ENCODE measurements at places on chromosomes 2 and 18.

DNA sequence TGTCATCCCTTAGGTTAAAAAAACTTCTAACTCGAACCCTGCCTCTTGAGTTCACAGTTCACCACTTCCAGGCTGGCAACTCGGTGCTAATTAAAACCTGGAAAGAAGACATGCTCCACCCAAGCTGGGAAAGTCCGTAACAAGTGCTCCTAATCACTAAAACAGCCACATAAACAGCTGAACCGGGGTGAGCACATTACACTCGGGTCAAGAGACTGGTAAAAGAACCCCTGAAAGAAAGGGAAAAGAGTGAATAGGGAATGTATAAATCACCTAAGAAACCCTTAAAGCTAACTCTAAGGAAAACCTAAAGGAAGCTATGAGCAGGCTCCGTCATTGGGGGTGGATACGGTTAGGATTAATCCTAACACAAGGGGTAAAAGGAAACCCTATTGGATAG is 102.0 kb downstream of the HIBCH start:
- no peak for DNase-seq

DNA sequence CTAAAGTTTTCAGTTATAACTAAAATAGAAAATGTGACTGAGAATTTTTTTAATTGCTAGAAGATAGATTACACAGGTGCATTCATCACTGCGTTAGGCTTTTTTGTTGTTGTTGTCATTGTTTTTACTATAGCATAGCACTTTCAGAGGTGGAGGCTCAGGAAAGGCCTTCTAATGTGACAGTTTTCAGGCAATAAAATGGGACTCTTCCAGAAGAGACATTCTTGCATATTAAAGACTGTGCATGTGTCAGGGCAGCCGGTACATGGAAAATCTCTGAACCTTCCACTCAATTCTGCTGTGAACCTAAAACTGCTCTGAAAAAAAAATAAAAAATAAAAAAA is 175.2 kb downstream of the METTL4 start:
- DNase-seq: no peak

- no peak for DNase-seq
These were observed 80.1 kb upstream of the NPAS2 start for GRCh38 chr2:100739735-100740432.

DNA sequence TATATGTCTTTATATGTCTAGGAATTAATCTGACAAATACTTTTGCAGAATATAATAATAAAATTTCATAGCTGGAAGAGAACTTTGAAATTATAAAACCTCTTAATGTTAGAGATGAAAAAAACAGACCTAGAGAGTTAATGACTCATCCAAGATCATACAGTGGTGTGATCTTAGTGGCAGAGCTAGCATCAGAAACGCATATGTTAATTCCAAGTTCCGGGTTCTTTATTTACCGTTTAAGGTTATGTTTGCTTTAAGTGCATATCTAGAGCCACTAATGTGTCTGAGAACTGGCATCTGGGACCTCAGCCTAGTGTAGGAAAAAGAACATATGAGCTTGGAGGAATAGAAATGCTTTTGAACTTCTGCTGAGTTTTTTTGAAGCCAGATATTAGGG is 24.3 kb downstream of the CERS6 start:
- DNase-seq: no peak

DNA sequence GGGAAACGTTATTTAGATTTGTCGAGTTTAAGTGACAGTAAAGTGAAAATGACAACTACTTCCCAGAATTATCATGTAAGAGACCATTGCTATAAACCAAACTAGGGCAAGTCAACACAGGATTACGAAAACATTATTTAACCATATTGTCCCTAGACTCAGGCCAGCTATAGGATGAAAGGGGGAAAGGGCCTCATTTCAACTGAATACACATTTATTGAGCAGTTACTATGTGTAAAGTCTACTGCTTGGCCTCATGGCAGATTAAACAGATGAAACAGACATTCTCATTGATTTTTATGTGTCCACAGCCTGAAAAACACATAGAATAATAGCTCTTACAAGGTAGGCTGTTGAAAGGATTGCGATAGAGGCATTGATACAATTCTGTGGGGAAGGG is 32.7 kb downstream of the ARHGEF33 start:
- DNase-seq: no peak

- no peak for DNase-seq
These were observed 84.3 kb downstream of the RIT2 start for GRCh38 chr18:43031169-43031568.

GRCh38 chr2:8886876-8887275 is 49.5 kb upstream of the KIDINS220 start:
- no peak for DNase-seq

GRCh38 chr2:127106457-127106990 is 430 bp downstream of the BIN1 start:
- DNase-seq: peak; percentile 80

DNA sequence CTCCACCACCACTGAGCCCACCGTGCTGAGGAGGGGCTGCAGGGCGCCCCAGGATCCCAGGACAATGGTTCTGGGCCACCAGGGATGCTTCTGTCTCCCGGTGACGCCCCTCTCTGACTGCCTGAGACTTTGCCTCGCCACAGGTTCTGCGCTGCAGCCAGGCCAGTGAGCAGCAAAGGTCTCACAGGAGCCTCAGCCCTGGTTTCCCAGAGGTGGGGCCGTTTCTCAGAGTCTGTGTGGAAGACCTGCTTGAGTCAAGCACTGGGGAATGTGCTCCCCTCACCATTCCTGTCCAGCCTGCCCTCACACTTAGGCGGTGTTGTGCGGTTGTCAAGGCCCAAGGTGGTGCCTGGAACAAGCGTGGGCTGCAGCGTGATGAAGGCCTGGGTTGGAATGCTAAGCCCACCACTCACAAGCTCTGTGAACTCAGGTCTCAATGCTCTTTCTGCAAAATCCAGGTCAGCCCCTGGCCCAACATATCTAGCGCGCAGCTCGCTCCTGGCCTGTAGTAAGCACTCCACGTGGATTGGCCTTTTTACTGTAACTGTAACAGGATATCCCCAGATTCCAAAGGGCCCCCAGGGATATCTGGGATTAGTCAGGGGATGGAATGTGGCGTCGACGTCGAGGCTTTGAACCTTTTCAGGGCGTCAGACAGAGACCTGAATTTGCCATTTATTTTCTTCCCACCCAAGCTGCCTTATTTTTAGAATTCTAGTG is 47.6 kb downstream of the PLB1 start:
- DNase-seq: peak; percentile 41

DNA sequence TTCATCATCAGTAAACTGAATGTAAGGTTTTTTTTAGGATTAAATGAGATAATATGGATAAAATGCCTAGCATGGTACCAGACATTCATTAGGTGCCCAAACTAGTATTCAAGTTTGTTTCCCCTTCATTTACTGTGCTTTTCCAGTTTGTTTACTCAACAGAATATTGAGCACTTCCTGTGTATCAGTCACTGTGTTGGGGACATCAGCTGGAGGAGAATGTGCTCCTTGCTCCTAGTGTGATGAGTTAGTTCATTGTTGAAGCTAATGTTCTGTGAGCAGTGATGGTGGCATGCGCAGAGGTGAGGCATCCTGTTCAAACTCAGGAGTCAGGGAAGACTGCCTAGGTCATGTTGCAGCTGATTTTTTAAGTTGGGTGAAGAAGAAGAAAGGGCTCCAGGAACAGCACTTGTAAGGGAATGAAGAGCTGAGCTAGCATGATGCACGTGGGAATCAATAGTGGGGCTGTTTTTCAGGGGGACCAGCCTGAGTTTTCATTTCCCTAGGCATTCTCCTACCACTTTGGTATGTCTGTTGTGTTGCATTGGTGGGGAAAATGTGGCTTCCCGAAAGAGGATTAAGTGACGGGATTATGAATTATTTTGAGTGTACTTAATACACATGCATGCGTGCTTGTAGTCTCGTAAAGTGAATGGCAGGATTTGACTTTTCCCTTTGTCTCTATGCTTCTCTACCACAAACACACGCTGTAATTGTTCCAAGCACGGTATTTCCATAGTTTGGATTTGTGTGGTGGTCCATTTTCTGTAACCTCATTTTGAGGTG is 23.7 kb downstream of the TTLL4 start:
- DNase-seq: no peak

DNA sequence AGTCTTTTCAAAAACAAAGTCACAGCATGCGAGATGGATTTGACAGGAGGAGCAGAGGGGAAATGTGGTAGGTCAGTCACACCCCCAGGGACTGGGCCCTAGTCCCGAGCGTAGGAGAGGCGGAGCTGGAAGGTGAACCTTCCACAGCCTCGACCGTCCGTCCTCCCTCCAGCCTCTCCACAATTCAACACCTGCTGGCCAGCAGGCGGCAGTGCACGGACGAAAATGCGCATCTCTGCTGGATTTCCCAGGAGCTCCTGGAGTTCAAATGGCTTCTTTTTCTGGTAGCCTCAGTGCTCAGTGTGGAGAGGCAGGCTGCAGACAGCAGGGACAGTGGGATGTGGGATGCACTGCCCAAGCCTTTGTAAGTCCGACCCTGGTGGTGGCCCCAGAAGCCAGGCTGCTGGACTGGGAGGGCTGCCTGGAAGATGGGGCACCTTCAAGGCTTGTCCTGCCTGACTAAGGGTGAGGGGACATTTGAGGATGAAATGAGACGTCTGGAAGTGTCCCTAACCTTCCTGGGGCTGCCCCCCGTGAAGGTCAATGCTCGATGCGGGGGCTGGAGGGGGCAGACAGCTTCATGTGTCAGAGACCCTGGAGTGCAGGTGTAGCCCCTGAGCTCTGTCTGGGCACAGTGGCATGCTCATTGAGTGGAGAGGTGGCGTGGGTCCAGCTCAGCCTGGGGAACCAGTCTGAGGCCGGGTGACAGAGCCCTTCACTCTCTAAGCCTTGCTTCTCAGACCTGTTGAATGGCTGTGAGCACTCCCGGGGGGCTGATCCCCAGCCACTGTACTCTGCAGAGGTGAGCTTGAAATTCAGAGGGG is 189.5 kb downstream of the TFCP2L1 start:
- DNase-seq: peak; percentile 69

- DNase-seq: no peak
These were observed 46.8 kb upstream of the PLA2R1 start for GRCh38 chr2:160109243-160109642.

- no peak for DNase-seq
These were observed 154.9 kb upstream of the NDUFV2 start for GRCh38 chr18:8947566-8947965.

GRCh38 chr2:188889187-188889586 is 85.0 kb upstream of the COL3A1 start:
- no peak for DNase-seq

DNA sequence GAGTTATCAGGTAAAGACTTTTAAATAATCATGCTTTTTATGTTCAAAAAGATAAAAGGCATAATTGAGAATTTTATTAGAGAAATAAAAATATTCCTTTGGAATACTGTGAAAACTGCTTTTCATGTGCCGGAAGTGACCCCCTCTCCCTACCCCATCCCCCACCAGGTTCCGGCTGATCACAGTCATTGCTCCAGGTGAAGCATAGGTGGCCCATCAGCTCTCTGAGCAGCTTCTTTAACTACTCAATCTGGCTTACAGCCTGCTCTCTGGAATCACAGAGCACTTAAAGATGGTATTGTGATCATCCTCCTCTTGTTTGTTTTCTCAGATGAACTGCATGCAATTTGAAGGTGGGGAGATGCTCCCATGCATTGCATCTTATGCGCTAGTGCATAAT is 257.7 kb downstream of the EN1 start:
- DNase-seq: no peak

DNA sequence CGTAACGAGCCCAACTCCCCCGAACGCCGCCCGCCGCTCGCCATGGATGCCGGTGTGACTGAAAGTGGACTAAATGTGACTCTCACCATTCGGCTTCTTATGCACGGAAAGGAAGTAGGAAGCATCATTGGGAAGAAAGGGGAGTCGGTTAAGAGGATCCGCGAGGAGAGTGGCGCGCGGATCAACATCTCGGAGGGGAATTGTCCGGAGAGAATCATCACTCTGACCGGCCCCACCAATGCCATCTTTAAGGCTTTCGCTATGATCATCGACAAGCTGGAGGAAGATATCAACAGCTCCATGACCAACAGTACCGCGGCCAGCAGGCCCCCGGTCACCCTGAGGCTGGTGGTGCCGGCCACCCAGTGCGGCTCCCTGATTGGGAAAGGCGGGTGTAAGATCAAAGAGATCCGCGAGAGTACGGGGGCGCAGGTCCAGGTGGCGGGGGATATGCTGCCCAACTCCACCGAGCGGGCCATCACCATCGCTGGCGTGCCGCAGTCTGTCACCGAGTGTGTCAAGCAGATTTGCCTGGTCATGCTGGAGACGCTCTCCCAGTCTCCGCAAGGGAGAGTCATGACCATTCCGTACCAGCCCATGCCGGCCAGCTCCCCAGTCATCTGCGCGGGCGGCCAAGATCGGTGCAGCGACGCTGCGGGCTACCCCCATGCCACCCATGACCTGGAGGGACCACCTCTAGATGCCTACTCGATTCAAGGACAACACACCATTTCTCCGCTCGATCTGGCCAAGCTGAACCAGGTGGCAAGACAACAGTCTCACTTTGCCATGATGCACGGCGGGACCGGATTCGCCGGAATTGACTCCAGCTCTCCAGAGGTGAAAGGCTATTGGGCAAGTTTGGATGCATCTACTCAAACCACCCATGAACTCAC is 673 bp downstream of the PCBP1 start:
- peak; percentile 84 for DNase-seq

- no peak for DNase-seq
These were observed 17.6 kb upstream of the COPS8 start for GRCh38 chr2:237068005-237068576.

DNA sequence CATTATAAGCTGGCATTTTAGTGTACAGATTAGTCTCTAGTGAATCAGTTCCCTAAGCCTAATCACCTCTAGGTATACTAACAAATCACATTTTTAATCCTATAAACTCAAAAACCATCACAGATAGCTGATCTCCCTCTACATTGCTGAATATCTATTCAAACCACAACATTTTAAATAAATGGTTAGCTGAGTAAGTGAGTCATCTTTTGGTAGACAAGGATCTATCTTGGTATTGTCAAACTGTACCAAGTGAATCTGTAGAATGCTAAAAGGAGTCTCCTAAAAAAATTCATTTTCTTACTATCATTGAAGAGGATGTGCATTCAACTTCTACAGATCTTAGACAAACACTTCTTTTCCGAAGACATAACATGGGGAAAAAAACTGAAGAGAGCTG is 40.7 kb downstream of the INO80D start:
- DNase-seq: no peak

DNA sequence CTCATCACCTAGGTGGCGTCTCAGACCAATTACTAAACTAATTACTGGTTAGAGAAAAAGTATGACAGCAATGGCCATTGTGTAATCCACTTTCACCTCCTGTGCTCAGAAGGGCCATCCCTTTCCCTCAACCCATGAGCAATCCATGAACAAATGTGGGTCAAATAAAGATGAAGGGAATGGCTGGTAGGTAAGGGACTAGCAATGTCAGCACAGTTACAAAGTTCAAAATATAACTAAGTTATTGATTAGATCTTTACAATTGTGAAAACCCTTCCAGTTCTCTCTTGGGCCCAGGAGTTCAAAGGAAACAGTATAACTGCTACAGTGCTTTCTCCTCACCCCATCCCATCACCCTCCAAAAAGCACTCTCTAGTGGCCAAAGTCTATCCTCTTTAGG is 98.3 kb downstream of the DTNA start:
- no peak for DNase-seq

DNA sequence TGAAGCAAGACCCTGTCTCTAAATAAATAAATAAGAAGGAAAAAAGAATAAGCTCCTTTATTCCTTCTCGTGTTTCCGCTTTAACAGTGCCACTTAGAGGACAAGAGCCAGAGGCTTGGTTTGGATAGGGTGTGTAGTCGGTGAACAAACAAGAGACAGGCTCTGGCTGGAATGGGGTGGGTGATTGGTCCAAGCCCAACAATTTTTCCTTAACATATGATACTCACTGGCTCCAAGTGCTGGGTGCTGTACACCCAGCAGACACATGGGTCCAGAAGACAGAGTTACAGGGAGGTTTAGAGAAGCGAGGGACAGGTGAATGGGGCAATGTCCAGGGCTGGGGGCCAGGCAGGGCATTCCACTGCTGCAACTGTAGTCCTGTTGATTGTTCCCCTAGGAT is 77.8 kb downstream of the NCAPH start:
- no peak for DNase-seq

Measured in sigmoid colon (tissue), 7 donors.